ENCODE measurements at places on chromosomes 5 and 9. TPM values are rescaled to one million over a fixed set of nuclear protein-coding genes. Genes with fewer than 3 reads are reported as not detected.

Gene BTNL8
- not detected for total RNA-seq

- peaks cover 32% of the 10 kb centered on the region for H3K4me1 ChIP-seq
- H3K36me3 ChIP-seq = no peaks in the 10 kb centered on the region
- no peak overlapping the region for H3K4me3 ChIP-seq
- H3K27ac ChIP-seq = peak overlapping the region; percentile 72
- no peak for DNase-seq
Observed at GRCh38 chr9:14424289-14424688, 110.3 kb upstream of the NFIB start.

GRCh38 chr9:127731938-127732337, 3.2 kb downstream of the TOR2A start:
- no peaks in the 10 kb centered on the region for H3K27me3 ChIP-seq
- peak overlapping the region; percentile 34 for H3K4me3 ChIP-seq
- no peak for DNase-seq
- no peak overlapping the region for H3K27ac ChIP-seq

DNA sequence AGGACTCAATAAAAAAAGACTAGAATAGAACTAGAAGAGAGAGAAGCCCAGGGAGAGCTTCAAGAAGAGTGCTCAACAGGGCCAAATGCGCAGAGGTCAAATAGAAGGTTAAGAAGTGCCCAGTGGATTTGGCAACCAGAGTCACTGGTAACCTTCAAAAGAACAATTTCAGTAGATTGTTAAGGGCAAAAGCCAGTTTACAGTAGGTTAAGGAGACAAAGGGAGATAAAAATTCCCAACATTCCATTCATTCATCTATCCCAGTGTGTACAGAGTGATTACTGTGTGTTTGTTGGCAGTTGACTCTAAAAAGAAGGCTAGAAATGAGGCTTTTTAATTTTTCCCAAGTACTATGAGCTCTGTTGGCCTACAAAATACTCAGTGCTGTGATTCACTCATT, 69.4 kb downstream of the RIGI start:
- H3K36me3 ChIP-seq = peaks cover 13% of the 10 kb centered on the region
- no peak overlapping the region for H3K27ac ChIP-seq
- no peak for DNase-seq
- H3K27me3 ChIP-seq = no peaks in the 10 kb centered on the region

DNA sequence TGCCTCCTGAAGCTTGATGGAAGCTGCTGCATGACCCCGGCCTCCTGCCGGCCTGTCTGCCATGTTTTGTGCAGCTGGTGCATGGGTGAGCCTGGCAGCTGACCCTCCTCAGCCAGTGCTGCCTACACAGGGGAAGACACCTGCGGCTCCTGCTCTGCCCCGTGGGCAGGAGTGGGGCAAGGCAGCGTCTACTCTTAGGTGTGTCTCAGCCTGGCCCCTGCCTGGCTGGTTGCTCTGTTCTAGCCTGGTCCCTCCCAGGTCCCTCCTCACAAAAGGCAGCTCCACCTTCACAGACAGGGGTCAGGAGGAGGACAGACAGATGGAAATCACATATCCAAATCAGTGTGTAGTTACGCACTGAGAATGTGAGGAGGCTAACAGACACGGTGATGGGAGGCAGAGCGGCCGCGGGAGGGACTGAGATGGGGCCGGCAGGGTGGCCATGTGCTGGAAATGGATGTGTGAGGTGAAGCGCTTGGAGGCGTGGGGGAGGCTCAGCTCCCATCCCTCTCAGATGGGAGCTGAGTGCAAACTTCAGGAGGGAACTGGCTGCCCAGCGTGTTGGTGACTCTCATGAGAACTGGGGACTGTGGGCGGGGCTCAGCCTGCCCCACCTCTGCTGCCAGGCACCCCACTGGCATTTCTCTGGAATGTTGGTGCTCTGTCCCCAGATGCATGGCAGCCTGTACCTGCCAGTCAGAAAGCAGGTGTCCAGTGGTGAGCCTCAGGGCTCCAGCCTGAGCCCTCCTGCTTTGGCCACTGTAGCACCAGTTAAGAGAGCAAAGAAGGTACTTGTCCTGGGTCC, 43.4 kb downstream of the PPARGC1B start:
- H3K4me3 ChIP-seq = no peak overlapping the region
- no peaks in the 10 kb centered on the region for H3K27me3 ChIP-seq
- H3K4me1 ChIP-seq = peaks cover 15% of the 10 kb centered on the region
- H3K27ac ChIP-seq = peak overlapping the region; percentile 50
- no peaks in the 10 kb centered on the region for H3K36me3 ChIP-seq

DNA sequence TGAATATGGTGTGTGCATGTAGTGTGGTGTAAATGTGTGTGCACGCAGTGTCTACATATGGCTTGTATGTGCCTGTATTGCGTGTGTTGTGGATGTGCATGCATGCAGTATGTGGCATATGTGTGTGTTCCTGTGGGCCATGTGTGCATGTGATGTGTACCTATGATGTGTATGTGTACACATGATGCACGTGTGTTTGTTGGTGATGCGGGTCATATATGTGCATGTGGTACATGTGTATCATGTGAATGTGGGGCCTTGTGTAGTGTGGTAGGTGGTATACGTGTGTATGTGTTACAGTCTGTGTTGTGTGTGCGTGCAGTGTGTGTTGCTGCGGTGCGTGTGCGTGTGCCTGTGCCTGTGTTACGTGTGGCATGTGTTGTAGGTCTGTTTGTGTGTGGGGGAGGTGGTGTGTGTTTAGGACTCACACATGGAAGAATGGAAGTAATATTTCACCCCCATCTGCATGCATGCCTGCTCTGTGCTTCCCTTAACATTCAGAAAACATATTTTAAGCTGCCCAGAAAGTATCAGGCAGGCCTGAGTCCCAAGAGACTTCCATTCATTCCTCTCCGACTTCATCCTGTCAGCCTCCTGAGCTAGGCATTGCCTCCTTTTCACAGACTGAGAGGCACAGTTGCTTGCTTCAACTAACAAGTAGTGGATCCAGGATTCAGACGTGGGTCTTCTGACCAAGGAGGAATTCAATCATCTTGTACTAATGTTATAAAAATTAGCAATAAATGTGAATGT, 55.4 kb upstream of the RUFY1 start:
- DNase-seq = no peak
- no peak overlapping the region for H3K27ac ChIP-seq
- H3K4me3 ChIP-seq = no peak overlapping the region
- no peaks in the 10 kb centered on the region for H3K4me1 ChIP-seq

GRCh38 chr9:249025-249424, 34.4 kb downstream of the DOCK8 start:
- no peaks in the 10 kb centered on the region for H3K4me1 ChIP-seq
- no peak for DNase-seq
- H3K4me3 ChIP-seq = no peak overlapping the region
- no peaks in the 10 kb centered on the region for H3K36me3 ChIP-seq
- H3K27me3 ChIP-seq = peaks cover 14% of the 10 kb centered on the region
- no peak overlapping the region for H3K27ac ChIP-seq

All from neural crest cell (in vitro differentiated cells).